ENCODE measurements at places on chromosomes 4 and X.

DNA sequence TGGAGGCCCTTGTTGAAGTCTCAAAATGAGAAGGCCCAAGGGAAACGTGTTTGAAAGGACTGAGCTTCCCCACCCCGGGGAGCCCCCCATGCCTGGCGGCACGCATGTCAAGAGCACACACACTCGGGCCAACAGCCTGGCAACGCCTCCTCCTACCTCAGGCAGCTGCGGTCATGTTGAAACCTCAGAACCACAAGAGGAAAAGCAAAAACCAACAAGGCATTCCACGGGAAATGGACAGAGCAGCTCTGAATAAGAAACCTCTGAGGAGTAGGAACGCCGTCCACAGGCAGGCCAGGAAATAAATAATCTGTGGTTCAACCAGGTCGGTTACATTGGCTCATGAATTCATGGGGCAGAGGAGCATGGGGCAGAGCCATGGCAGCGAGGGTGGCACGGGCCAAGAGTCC, 95.7 kb upstream of the AFAP1 start:
- DNase-seq: no peak

- DNase-seq: no peak
Observed at GRCh38 chrX:115392871-115393270, 103.4 kb downstream of the LUZP4 start.

- no peak for DNase-seq
Observed at GRCh38 chrX:148593146-148593545, 92.7 kb downstream of the AFF2 start.

GRCh38 chr4:112748352-112748878, 111.5 kb downstream of the LARP7 start:
- no peak for DNase-seq

DNA sequence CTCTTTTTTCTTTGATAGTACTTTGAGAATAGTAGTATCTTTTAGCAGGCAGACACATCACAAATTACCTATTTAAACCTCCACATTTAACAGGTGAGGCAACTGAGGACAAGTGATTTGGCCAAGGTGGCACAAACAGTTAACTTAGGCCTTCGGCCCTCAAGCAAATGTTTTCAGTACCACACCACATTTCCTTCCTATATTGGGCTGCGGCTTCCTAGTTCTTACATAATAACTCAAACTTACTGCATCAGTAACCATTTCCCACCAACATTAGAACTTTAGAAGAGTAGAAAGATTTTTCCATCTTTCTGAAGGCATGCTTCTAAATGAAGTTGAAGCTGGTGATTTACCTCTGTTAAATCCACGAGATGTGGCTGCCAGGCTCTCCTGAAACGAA, 63.2 kb upstream of the SLC4A4 start:
- no peak for DNase-seq

DNA sequence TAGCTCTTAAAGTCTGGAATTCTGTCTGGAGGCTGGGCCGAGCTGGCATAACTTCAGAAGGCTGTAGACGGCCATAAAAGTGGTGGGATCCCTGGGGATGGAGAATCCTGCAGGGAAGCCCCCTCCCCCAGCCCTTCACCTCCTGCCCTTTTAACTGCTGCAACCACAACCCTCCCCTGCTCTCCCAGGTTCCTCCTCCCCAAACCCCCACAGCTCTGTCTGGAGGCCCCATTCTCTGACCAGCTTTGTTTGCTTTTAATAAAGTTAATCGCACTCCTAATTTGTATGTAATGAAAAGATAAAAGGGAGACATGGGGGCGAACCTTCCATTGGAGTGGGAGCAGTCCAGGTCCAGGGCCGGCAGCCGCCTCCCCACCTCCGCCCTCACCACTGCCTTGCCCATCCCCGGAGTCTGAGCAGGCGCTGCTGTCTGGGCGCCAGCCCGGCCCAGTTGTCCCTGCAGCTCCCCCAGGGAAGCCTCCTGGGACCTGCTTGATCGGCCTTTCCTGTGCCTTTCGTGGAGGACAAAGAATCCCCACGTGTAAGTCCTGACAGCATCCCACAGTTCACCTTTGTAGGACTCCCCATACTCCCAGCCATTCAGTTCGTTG, 84.3 kb downstream of the PJA1 start:
- DNase-seq: no peak

- DNase-seq: no peak
Observed at GRCh38 chrX:112997991-112998390, 157.4 kb upstream of the AMOT start.

- DNase-seq: no peak
Observed at GRCh38 chr4:25938787-25939186, 24.8 kb downstream of the SMIM20 start.

- no peak for DNase-seq
Observed at GRCh38 chrX:21955403-21956189, 15.1 kb downstream of the SMS start.

GRCh38 chr4:153366486-153366885, 22.0 kb downstream of the MND1 start:
- no peak for DNase-seq

DNA sequence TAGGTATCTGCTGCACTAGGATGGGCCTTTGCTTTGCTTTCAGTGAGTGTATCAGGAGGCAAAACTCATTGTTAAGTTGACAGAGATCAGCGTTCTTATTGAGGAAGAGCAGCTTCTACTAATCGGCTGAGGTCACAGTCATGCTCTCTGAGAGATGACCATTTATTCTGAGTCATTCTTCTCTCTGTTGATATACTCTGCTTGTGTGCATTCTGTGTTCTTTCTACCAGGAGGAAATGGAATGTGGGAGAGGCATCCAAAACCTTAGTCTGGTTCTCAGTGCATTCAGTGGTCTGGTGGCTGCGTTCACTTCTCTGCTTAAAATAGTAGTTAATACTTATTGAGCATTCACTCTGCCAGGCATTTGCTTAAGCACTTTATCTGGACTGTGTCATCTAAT, 66.2 kb downstream of the RRAGB start:
- no peak for DNase-seq

DNA sequence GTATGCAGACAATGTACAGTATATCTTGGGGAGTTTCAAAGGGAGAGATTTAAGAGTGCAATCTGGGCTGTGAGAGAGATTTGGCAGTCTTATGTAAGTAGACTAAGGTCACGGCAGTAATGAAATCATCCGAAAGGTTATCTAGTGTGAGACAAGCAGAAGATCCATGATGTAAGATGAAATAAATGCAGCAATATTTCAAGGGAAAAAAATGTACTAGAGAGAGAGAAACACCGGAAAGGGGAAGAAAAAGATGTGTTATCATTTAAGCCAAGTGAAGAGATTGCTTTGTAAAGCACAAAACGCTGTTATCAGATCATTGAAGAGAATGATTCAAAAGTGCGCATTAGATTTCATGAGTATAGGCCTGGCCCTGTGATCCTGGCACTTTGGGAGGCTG, 88.4 kb upstream of the GUCY1A1 start:
- no peak for DNase-seq

DNA sequence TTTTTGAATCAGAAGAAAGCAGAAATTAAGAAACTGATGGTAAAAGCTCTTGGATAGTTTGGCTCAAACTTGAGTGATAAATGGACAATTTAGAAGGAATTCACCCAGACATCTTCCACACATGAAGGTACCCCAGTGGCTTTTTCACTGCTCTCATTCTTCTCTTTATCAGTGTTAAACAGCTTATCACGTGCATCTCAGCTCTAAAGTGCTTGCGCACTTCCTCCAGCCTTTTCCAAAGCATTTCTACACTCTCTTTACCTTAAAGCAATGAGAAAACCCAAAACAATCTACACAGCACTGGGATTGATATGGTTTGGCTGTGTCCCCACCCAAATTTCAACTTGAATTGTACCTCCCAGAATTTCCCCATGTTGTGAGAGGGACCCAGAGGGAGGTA, 509.1 kb upstream of the FAT1 start:
- no peak for DNase-seq

DNA sequence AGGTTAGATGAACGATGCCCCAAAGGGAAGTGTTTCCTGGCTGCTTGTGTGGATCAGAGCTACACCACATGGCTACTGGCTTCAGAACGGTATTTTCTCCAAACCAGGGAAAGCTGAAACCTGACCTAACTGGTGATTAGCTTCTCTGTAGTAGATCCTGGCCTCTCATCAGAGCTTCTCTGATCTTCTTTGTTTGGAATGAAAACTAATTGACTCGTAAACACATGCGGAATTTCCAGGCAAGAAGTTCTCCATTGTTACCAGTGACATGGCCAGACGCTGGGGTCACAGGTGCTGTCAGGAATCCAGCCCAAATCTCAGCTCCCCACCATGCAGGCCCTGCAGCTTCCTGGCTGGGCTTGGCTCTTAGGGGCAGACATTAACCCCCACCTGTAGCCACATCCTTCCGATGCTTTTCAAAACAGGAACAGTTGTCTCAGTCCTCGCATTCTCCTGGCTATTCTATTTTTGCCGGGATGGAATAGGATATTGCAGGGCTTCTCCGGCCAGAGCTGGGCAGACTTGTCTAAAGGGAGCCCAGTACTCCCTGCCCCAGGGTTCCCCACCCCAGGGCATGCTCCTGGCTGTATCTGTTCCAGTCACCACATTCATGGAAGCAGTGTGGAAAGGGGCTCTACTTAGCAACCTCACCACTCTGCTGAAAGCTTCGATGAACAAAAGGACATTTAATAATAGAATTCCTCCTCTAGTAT, 305.4 kb upstream of the F9 start:
- DNase-seq: no peak

DNA sequence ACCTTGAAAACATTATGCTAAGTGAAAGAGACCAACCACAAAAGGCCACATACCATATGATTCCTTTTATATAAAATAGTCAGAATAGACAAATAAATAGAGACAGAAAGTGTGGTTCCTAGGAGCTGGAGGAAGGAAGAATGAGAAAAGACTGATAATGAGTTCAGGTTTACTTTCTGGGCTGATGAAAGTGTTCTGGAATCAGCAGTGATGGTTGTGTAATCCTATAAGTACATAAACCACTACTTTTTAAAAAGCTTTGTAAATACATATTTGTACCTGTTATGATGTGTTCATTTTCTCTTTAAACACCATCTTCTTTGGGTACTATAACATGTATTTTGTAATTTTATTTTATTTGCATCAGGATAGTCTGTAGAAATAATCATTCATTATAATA, 20.6 kb downstream of the PIR start:
- no peak for DNase-seq

All from T-helper 1 cell (primary cell).